ENCODE measurements at places on chromosomes 5 and 9. TPM values are rescaled to one million over a fixed set of nuclear protein-coding genes. Genes with fewer than 3 reads are reported as not detected.
A peak's percentile ranks its signal among the peaks of the same experiment; 100 is the strongest.

- no peak for DNase-seq
These were observed 8.9 kb downstream of the NR2F1-AS1 start for GRCh38 chr5:93572101-93572607.

- no peak for DNase-seq
These were observed 66.4 kb downstream of the SLCO4C1 start for GRCh38 chr5:102229685-102230084.

DNA sequence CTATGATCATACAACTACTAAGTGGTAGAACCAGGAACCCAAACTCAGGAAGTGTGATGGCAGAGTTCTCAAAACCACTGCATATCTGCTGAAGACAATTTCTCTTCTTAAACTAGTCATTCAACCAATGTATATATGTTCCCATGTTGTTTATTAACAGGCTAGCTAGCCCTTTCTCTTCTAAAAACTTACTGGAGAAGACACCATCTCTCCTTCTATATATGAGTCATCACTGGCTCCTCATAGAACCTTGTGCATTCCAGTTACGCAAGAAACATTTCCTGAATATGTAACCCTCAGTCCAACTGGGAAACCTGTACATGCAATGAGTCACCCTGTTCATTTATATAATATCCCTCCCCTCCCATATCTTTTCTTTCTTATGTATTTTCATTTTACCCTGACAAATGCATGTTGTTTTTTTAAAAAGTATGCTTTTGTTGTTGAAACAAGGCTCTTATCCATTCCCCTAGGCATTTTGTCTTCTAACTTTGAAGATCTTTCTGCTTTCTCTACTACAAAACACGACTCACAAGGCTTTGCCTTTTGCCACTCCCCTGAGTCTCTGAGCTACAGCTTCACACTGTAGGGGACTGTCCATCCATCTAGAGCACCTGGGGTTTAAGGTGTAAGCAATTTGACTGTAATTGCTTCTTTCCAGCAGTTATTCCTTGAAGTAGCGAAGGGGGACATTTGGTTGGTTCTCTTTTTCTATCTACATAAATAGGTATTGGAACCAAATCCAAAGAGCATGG is 119.5 kb downstream of the ANXA1 start:
- DNase-seq = no peak

DNA sequence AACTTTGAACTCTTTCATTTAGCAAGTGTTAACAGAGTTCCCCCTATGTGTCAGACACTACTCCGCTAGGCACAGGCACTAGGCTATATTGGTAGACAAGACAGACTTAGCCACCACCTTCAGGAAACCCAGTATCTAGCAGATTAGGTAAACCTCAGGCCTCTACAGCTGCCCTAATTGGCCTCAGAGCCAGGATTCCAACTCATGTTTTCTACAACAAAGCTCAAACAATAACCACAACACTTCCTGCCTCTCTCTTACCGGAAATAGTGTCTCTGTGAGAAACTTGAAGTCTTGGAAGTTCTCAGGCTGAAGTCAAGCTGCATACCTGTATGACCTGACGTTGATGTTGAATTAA is 116.6 kb upstream of the SLC44A1 start:
- DNase-seq = peak; percentile 43

GRCh38 chr5:32326216-32326772 is 13.6 kb upstream of the MTMR12 start:
- no peak for DNase-seq

Gene WDR31
- total RNA-seq = 0.22 TPM

DNA sequence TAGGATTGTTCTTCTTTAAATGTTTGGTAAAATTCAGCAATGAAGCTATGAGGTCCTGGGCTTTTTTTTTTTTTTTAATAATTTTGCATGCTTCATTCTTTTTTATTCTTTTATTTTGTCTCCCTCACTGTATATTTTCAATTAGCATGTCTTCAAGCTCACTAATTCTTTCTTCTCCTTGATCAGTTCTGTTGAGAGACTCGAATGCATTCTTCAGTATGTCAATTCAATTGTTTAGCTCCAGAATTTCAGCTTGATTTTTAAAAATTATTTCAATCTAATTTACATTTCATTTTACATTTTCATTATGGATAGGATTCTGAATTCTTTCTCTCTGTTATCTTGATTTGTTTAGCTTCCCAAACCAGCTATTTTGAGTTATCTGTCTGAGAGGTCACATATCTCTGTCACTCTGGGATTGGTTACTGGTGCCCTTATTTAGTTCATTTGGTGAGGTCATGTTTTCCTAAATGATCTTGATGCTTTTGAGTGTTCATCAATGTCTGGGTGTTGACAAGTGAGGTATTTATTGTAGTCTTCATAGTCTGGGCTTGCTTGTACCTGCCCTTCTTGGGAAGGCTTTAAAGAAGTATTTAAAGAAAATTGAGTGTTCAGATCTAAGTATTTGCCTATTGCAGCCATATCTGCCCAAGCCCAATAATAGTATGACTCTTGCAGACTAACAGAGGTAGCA is 9.1 kb downstream of the LURAP1L start:
- no peak for DNase-seq

Gene PCDHGA4
- 0.08 TPM for total RNA-seq
